ENCODE measurements at places on chromosomes 2 and 18. TPM values are rescaled to one million over a fixed set of nuclear protein-coding genes. Genes with fewer than 3 reads are reported as not detected.

DNA sequence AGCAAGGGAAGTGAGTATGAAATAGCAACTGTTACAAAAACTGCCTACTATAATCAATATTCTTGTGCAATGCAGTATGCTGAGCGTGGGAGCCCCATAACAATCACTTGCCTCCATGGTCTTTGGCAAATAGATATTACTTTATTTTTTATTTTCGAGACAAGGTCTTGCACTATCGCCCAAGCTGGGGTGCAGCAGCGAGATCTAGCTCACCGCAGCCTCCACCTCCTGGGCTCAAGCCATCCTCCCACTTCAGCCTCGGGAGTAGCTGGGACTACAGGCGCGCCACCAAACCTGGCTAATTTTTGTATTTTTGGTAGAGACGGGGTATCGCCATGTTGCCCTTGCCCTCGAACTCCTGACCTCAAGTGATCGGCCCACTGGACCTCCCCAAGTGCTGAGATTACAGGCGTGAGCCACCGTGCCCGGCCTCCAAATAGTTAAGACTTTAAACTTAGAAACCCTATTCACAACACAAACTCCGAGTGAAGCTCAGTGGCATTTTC lies 1.2 kb upstream of the CCNT2 start:
- peak; percentile 48 for DNase-seq

DNA sequence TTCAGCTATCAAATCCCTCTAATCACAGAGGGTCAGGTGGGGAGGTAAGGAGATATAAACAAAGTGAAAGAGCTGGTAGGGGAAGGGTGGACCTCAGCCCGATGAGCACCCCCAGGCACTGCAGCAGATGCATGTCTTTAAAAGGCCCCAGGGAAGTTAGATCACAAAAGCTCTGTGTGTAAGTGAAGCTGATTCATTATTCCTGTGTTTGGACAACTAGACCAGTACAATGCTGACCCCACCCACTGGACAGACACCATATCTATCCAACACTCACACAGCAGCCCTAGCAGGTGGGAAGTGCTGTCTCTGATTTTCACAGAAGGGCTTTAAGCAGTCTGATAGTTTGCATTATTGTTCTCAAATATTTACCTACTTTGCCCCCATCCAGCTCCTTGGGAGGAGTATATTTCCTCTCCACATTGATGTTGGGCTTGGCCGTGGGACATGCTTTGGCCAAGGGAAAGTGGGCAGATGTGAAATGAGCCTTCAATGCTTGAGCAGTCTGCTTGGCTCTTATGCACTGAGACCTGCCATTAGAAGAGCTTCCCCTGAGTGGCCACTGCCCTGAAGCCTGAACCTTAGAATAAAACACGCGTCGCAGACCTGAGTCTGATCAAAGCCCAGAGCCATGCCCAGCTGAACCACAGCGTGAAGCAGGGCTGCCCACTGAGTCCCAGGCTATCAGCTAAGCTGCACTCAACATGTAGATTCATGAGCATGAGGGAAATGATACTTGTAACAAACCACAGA lies 111.4 kb downstream of the COPS8 start:
- no peak for DNase-seq

GRCh38 chr18:25881149-25881548 lies 209.3 kb downstream of the SS18 start:
- no peak for DNase-seq

DNA sequence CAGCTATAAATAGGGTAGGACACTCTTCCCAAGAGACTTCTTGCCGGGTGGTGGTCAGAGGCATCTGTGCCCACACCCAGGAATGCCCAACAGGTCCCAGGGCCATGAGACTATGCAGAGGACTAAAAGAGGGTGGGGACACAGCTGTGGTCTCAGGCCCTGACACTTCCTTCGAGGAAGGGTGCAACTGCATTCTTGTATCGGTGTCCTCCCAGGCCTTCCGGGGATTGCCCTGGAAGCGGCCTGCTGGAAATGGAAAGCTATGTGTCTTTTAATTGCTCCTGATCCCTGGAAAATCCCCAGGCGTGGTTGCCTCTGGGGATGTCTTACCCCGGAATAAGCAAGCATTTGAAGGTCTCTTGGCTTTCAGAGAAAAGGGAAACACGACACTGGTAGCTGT lies 176.7 kb downstream of the SOX11 start:
- no peak for DNase-seq

Gene LIMS2
- polyA plus RNA-seq = 178 TPM

GRCh38 chr2:108184419-108184818 lies 55.3 kb upstream of the SULT1C3 start:
- DNase-seq = no peak

Gene KLHL29
- polyA plus RNA-seq = 1.7 TPM

Gene UGT1A10
- polyA plus RNA-seq = not detected

GRCh38 chr18:6994056-6994770 lies 123.4 kb downstream of the LAMA1 start:
- no peak for DNase-seq

Gene DCC
- 0.02 TPM for polyA plus RNA-seq

Gene CDH2
- polyA plus RNA-seq = 75.6 TPM

Gene MTIF2
- 30.2 TPM for polyA plus RNA-seq

- no peak for DNase-seq
Measured at GRCh38 chr2:241975593-241976284, 106.2 kb downstream of the RTP5 start.

Gene KRTCAP3
- 0.38 TPM for polyA plus RNA-seq

- no peak for DNase-seq
Measured at GRCh38 chr2:204005940-204006721, 69.6 kb downstream of the ICOS start.

GRCh38 chr2:26535663-26536275 lies 57.8 kb upstream of the OTOF start:
- no peak for DNase-seq

Gene MARCO
- 5.9 TPM for polyA plus RNA-seq

GRCh38 chr18:39825485-39826150 lies 2129.4 kb upstream of the PIK3C3 start:
- no peak for DNase-seq

- peak; percentile 93 for DNase-seq
Measured at GRCh38 chr2:45649858-45650811, 1.3 kb upstream of the PRKCE start.

Gene PDE1A
- polyA plus RNA-seq = 6.1 TPM

DNA sequence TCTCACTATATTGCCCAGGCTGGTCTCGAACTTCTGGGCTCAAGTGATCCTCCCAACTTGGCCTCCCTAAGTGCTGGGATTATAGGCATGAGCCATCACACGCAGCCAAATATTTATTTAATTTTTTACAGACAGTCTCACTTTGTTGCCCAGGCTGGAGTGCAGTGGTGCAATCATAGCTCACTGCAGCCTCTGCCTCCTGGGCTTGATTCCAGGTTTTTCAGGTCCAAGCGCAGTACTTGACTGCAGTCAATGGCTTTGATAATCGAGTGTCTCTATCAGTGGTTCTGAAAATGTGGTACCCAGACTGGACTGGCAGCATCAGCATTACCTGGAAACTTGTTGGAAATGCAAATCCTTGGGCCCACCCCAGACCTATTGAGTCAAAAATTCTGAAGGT lies 63.1 kb downstream of the PLB1 start:
- no peak for DNase-seq

Gene LDLRAD4
- polyA plus RNA-seq = 25.7 TPM

DNA sequence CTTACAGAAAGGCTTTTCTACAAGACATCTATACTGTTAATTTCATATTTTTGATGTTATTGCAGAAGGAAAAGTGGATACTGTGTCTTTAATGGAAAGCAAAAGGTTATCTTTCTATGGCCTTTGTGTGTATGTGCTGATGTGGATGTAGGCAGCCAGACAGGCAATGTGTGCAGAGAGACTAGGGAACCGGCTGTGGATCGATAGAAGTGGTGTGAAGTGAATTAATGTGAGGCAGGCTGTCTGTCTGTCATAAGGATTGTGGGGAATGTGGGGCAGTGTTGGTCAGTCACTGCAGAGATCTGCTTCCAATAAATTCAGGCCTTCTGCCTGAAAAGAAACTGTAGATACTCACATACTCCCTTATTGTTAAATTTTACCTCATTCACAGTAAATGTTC lies 156.7 kb downstream of the WDR7 start:
- no peak for DNase-seq

- DNase-seq = no peak
Measured at GRCh38 chr2:201888426-201888800, 82.1 kb downstream of the CDK15 start.

GRCh38 chr2:215504547-215504946 lies 68.7 kb upstream of the FN1 start:
- no peak for DNase-seq

DNA sequence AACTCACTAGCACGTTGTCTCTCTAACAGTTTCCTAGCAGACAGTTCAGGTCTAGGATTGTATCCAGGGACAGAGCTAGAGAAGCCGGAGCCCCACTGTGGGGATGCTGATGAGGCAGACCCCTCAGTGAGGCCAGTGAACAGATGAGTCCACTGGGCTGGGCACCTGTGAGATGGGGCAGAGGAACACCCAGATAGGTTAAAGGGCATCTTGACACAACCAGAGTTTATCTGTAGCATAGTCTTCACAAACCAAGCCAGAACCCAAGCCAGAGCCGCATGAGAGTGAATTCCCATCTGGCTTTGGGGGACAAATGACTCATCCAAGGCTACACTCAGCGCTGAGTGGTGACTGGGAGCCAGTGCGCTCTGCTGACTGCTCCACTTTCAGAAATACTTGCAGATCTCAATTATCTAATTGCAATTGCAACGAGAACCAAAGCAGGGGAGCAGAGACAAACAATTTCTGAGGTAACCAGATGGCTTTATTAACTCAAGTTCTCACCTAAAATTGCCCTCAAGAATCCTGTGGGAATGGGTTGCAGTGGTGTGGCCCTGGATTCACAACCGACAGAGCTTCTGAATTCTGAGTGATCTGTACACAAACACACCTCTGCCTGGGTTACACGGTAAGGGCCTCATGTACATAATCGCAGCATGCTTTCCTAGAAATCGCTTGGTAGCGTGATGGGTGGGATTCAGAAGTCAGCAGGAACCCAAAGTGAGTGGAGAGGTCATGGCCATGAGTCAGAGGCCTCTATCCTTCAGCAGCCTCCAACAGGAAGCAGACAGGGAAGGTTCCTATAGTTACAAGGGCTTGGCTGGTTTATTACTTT lies 48.7 kb upstream of the MSH2 start:
- DNase-seq = no peak

GRCh38 chr18:11324956-11325882 lies 175.8 kb upstream of the PIEZO2 start:
- no peak for DNase-seq

- no peak for DNase-seq
Measured at GRCh38 chr2:102008490-102008889, 16.7 kb downstream of the IL1R2 start.

DNA sequence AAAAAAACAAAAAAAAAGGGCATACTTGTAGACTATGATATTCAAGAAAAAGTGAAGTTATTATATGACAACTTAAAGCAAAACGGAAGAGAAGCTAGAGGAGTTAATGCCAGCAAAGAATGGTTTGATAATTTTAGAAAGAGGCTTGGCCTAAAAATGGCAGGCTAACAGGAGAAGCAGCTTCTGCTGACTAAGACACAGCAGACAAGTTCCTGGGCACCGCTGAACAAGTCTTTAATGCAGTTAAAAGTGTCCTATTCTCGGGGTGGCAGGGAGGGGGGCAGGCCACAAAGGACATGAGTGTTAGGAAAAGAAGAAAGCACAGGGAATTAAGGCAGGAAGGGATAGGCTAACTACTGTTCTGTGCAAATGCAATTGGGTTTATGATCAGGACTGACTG lies 50.3 kb upstream of the GAREM2 start:
- DNase-seq = no peak

DNA sequence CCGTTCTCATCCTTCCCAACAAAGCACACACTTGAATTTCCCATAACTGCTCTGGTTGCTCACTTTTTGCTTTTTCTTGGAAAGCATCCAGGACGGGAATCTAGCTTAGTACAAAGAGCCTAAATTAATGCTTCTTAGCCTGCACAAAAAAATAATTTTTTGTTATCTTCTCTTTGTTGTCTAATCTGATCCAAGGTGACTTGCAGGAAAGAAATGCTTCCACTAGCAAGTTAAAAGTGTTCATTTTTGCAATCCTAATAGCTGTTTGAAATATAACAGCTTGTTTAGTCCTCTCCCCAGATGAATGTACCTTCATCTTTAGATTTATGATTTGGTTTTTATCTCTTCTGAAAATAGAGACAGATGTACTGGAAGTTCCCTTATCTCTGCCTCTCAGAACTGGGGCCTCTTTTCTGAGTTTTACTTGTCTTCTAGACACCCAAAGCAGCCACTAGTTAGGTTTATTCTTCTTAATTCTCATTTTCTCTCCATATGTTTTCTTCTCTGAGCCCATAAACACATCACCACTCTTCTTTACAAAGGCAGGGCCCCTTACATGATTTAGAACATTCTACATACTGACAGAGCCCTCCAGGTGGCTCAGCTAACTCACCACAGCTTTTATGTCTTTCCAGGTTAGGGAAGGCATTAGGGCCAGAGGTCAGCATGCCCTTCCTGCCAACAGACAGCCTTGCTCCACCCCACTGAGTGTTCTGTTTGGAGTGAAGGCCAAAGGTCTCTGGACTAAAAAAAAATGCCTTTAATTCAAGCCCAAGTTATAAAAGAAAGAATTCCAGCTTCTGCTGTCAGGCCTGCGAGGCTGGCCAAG lies 74.7 kb upstream of the MAP4K3 start:
- no peak for DNase-seq

Gene EFR3B
- 2.9 TPM for polyA plus RNA-seq

- DNase-seq = no peak
Measured at GRCh38 chr18:7089369-7089768, 28.2 kb downstream of the LAMA1 start.

Gene LPIN1
- 15.3 TPM for polyA plus RNA-seq

Gene SERPINB4
- not detected for polyA plus RNA-seq

DNA sequence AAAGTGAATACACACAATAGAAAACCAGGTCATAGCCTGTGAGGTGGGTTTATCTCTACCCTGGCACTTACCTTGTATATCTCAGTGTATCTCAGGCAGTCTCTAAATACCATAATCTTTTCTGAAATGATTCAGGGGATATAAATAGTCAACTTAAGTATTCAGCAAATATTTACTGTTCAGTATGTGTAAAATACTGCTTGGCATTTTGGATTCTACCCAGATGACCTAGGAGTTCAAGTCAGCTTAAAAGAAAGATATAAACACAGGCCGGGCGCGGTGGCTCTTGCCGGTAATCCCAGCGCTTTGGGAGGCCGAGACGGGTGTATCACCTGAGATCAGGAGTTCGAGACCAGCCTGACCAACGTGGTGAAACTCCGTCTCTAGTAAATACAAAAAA lies 23.8 kb downstream of the GRHL1 start:
- no peak for DNase-seq

Gene GAD1
- polyA plus RNA-seq = 0.02 TPM
